ENCODE measurements at places on chromosomes 6 and 20. TPM values are rescaled to one million over a fixed set of nuclear protein-coding genes. Genes with fewer than 3 reads are reported as not detected.

The MDN1 gene
- 9.7 TPM for total RNA-seq

The LINC00237 gene
- not detected for total RNA-seq

The LAMA4 gene
- 128 TPM for total RNA-seq

The TCP11 gene
- 2.3 TPM for total RNA-seq

The TGM3 gene
- total RNA-seq, result not detected

The SLC17A1 gene
- total RNA-seq, result not detected

The COL9A3 gene
- 2.3 TPM for total RNA-seq

The GNMT gene
- total RNA-seq, result not detected

The OR2H1 gene
- not detected for total RNA-seq
